T-cell (primary cell): ENCODE measurements at places on chromosomes 1 and 21. TPM values are rescaled to one million over a fixed set of nuclear protein-coding genes. Genes with fewer than 3 reads are reported as not detected.

- H3K4me1 ChIP-seq, result no peaks in the 10 kb centered on the region
- DNase-seq, result no peak
- no peak overlapping the region for H3K27ac ChIP-seq
- no peak overlapping the region for H3K4me3 ChIP-seq
Measured at GRCh38 chr21:32364387-32364786, 28.4 kb downstream of the URB1 start.

Gene FCRL5
- total RNA-seq, result 0.76 TPM

GRCh38 chr1:11613347-11613746, 40.9 kb downstream of the FBXO2 start:
- no peak for DNase-seq
- peaks cover 46% of the 10 kb centered on the region for H3K27me3 ChIP-seq
- no peaks in the 10 kb centered on the region for H3K4me1 ChIP-seq
- H3K4me3 ChIP-seq, result no peak overlapping the region

DNA sequence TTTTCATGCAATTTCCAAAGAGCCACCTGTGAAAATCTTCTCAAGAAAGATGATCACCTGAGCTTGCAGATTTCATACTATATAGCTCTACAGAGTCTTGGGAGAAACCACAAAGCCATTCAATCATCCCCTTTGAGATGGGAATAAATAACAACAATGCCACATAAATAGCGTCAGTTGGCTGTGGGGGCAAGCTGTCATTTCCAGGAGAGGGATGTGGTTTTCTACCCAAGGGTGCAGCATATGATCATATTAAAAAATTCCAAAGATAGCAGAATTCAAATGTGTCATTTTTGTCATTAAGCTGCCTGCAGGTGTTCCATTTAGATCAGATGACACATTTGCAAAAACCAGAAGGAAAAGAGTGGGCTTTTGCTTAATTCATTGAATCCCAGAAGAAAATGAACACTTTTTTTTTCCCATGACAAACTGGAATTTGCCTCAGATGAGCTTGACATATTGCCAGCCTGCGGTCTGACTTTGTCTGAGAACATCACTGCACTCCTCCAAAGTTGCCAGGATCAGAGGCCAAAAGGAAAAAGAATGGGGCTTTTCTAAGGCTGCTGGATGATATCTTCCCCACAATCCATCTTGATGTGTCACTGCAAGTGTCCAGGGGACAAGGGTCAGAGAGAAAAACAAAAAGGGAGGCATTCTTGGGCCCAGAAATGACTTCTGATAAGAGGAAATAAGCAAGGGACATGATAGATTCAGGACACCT, 314.1 kb upstream of the USP25 start:
- H3K27ac ChIP-seq, result no peak overlapping the region
- no peak overlapping the region for H3K4me3 ChIP-seq
- H3K27me3 ChIP-seq, result no peaks in the 10 kb centered on the region
- no peak for DNase-seq
- no peaks in the 10 kb centered on the region for H3K36me3 ChIP-seq

DNA sequence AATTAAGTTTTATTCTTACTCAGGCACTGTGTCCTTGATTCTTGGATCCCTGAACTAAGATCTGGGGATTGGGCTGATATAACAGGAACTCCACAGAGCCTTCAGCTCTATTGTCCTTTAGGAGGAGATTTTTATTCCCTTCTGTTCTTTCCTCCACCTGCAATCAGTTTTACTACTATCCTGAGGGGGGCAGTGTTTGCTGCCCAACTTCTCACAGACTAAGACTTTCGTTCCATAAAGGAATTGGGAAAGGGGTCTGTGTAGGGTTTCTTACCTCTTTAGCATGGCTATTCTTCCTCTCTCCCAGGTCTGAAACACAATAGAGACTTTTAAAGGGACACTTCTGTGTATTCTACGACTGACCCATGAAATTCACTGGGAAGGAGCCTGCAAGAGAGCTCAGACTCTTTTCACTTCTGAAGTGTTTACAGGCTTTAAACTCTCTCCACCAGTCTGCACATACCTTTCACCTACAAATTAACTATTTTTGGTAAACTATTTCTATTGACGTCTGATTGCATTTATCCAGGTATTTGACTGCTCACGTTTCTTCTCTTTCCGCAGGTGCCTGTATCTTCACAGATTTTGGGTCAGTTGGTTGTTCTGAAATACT, 103.3 kb upstream of the DEPDC1 start:
- no peaks in the 10 kb centered on the region for H3K4me1 ChIP-seq
- H3K27ac ChIP-seq, result no peak overlapping the region
- H3K4me3 ChIP-seq, result no peak overlapping the region
- DNase-seq, result no peak
- H3K27me3 ChIP-seq, result no peaks in the 10 kb centered on the region
- no peaks in the 10 kb centered on the region for H3K36me3 ChIP-seq

DNA sequence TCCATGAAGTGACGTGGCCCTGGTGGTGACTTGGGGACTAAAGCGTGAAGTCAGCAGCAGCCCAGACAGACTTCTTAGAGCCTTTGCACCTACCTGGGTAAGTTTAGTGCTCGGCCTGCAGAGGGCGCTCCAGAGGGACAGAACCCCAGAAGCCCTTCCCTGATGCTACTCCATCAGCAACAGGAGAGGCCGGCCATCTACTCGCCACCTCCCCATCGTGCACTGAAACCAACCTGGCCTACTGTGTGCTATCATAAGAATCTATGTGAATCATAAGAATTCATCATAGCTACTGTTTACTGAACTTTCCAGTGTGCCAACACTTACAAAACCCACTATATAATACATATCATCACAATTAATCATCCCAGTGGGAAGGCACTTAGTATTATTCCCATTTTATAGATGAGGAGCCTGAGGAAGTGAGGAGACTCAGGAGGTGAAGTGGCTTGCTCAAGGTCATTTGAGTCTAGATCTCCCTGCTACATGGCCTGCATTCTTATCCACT, 7.9 kb upstream of the EDN2 start:
- H3K4me1 ChIP-seq, result peaks cover 11% of the 10 kb centered on the region
- no peak for DNase-seq
- no peaks in the 10 kb centered on the region for H3K36me3 ChIP-seq
- no peaks in the 10 kb centered on the region for H3K27me3 ChIP-seq
- H3K27ac ChIP-seq, result no peak overlapping the region

- H3K36me3 ChIP-seq, result peaks cover 31% of the 10 kb centered on the region
- H3K4me1 ChIP-seq, result peaks cover 53% of the 10 kb centered on the region
- H3K27me3 ChIP-seq, result no peaks in the 10 kb centered on the region
- H3K27ac ChIP-seq, result peak overlapping the region; percentile 88
- H3K4me3 ChIP-seq, result peak overlapping the region; percentile 93
- no peak for DNase-seq
Measured at GRCh38 chr1:150150133-150151021, 661 bp downstream of the PLEKHO1 start.

DNA sequence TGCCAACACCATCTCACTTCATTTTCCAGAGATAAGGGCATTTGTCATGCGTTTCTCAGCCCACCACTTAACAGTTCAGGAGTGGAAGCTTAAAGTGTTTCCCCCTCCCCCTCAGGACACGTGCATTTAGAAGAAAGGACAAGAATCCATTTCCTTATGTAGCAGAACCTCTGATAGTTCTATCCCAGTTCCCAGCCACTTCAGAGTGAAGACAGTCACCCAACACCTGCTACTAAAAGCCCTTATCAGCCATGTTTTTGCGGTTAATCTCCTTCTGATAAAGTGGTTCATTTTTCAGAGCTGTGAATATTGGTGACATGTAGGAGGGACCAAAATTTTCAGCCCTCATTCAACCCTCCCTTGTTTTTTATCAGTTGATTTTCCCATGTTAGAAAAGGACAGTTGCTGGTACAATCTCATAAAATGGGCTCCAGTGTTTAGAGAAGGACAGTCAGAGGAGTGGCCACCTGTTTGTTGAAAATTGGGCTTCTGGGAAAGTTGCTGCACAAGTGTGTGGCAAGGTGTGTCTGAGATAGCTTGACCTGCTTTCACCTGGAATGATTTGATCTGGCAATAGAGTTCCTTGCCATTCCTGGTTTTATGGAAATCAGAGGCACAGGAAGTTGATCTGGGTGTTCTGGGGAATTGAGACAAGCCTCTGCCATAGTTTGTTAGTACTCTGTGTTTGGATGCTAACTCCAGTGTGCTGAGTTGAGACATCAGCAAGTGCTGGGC, 114.0 kb downstream of the PPP1R12B start:
- H3K4me1 ChIP-seq, result no peaks in the 10 kb centered on the region
- H3K4me3 ChIP-seq, result no peak overlapping the region
- no peak for DNase-seq
- H3K36me3 ChIP-seq, result no peaks in the 10 kb centered on the region

Gene OLIG2
- not detected for total RNA-seq

Gene SPRR1A
- not detected for total RNA-seq
